ENCODE measurements at places on chromosomes 16 and 17.

GRCh38 chr16:11051879-11052808 lies 107.8 kb downstream of the CLEC16A start:
- DNase-seq, result no peak

DNA sequence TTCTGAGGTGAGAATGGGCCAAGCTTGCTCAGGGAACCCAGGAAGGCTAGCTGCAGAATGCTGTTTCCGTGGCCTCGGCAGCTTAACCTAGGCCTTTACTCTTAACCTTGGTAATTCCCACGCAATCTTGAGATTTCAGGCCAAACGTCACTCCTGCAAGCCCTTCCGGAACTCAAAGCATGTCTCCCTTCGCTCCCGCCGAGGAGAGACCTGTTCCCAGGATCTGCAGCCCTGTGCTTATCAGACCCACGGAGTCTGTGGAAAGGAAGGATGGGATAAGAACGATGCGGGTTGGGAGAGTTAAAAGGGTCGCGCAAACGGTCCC lies 524 bp upstream of the ZFP3 start:
- DNase-seq, result no peak

DNA sequence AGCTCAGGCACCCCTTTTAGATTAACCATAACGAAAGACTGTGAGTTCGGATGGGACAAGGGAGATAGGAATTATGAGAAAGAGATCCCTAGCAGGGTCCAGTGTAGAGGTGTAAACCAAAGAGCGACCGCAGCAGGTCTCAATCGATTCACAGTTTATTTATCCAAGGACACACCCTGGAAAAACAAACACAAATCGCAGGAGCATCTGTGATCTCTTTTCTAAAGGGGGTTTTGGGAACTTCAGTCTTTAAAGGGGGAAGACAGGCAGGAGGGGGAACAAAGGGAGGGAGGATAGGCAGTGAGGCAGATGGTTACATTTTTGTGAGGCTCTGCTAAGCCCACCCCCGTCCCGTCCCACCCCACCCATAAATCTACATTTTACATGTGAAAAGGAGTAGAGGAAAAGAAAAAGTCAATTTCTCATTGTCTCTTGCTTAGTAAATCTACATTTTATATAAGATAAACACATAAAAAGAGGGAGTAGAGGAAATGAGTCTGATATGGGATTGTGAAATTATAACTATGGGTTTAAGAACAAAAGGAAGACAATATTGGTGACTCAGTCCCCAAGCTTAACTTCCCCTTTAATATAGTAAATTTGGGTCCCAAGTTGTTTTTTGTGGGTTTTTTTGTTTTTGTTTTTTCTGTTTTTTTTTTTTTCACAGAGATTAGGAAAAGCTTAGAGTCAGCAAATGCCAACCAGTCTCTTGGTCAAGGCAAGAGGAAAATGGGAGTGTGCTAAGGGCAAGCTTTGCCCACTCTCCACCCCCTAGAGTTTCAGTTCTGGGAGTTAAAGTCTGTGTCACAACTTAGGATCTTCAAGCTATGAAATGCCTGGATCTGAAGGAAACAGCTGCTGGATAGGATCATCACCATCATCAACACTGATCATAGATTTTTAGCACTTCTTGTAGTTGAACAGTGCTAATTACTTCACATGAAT lies 160.9 kb upstream of the CDH5 start:
- peak; percentile 3 for DNase-seq

GRCh38 chr17:17018612-17019429 lies 23.4 kb upstream of the MPRIP start:
- no peak for DNase-seq

DNA sequence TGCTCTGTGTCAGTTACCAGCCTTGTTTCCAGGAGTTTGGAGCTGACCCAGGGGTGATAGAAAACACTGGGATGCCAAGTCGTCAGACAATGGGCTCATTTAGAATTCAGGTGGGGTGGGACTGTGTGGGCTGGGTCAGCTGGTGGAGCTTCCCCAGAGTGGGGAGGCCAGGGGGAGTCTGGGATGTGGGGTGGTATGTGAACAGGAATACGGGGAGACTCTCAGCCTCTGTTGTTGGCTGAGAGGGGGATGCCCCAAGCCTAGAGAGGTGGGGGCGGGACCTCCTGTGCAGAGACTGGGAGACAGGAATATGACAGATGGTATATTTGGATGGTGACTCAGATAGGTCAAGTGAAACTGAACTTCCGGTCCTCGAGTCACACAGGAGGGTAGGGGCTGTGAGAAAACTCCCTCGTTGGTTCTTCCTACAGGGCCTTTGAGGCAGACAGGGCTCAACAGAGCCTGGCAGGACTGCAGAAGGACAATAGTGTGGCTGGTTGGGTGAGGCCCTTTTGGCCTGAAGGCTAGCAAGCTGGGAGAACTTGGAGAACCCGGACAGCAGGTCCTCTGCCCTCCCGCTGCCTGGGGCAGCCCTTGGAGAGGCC lies 23.7 kb downstream of the CDH1 start:
- DNase-seq, result no peak

- DNase-seq, result peak; percentile 49
These were observed at the start of gene CBX2 for GRCh38 chr17:79777894-79778503. Gene CBX2, plus strand, starts transcription at chr17:79778148. Its CDS starts 88 bp downstream, at chr17:79778236.

DNA sequence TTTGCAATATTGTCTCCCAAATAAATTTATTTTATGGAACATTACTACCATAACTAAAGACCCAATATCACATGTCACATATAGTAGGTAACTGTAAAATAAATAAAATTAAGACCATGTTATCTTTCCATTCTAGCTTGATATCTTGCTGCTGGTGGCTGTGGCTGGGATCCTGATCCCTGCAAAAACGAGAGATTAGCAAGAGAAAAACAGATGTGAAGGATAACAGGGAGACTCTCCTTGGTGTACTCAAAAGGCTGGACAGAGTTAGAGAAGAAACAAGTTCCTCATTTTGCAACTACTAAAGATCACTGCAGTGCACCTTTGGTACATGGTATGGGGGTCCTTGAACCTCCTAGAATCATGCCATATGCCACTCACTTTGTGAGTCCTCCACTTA lies 49.7 kb downstream of the ARHGAP27 start:
- DNase-seq, result no peak

- DNase-seq, result no peak
These were observed at the start of gene SEC14L1 for GRCh38 chr17:77140878-77141767. Gene SEC14L1, plus strand, starts transcription at chr17:77140969. Its CDS starts 2,628 bp downstream, at chr17:77143597.

GRCh38 chr17:48051706-48052486 lies 3.7 kb downstream of the NFE2L1 start:
- DNase-seq, result peak; percentile 96

GRCh38 chr17:34413443-34414119 lies 50.5 kb upstream of the CCL1 start:
- DNase-seq, result no peak

DNA sequence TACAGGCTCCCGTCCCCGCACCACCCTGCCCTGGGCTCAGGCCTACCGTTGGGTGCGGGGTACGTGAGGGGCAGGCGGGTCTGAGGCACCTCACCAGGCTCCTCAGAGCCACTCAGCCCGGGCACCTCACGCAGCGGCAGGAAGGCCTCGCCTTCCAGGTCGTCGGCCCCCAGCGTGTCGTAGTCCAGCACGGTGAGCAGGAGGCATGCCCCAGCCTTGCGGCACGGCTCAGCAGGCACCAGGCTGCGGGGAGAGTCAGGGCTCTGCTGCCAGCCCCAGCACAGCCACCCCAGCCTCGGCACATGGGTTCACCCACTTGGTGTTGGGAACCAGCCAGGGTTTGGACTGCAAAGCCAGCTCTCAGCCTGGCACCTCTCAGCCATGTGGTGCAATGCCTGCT lies 15.5 kb downstream of the UNC13D start:
- DNase-seq, result no peak

DNA sequence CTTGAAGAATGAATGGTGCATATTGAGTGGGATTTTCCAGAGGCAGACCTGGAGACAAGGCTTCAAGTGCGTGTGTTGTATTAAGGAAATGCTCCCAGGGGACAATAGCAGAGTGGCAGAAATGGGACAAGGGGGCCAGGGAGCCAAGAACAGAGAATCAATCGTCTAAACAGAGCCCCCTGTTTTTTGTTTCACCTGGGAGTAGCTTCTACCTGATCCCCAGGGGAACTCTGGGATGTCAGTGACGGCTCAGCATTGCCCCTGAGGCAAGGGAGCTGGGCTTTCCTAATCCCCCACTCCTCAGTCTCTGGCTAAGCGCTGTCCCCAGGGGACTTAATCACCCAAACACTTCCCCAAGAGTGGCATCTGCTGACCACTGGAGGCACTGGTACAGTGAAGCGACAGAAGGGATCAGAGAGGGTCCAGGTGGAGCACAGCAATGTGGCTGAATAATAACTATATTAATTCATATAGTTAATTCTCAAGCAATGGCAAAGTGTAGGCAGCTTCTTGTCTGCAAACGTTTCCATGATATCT lies 35.7 kb upstream of the C16orf78 start:
- DNase-seq, result no peak

DNA sequence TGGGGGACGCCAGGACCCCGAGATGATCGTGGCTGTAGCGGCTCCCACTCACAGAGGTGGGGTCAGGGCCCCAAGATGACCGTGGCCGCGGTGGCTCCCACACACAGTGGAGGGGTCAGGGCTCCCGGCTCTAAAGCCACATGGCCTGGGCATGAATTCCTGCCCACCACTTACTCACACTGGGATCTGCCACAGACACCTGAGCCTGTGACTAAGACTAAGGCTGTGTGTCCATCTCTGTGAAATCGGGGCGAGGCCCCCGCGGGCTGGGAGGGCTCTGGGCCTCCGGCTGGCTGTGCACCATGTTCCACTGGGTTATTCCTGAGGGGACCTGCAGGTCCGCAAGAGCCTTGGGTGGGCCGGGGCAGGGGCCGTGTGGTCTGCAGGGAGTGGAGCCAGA lies 18.5 kb downstream of the ZFPM1 start:
- no peak for DNase-seq

- no peak for DNase-seq
These were observed 44.3 kb downstream of the TRAF4 start for GRCh38 chr17:28788100-28788499.

DNA sequence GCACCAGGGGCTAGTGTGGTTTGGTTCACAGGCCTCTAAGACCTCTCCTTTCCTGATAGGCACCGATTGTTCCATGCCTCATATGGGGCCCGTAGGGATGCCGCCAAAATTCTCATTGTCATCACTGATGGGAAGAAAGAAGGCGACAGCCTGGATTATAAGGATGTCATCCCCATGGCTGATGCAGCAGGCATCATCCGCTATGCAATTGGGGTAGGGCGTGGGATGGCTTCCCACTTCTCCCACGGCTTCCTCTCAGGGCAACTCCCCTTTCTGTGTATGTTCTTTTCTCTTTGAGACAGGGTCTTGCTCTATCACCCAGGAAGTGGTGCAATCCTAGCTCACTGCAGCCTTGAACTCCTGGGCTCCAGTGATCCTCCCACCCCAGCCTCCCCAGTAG lies 5.3 kb downstream of the ITGAX start:
- no peak for DNase-seq

- no peak for DNase-seq
These were observed 159.6 kb downstream of the HAPSTR1 start for GRCh38 chr16:9251026-9251425.

DNA sequence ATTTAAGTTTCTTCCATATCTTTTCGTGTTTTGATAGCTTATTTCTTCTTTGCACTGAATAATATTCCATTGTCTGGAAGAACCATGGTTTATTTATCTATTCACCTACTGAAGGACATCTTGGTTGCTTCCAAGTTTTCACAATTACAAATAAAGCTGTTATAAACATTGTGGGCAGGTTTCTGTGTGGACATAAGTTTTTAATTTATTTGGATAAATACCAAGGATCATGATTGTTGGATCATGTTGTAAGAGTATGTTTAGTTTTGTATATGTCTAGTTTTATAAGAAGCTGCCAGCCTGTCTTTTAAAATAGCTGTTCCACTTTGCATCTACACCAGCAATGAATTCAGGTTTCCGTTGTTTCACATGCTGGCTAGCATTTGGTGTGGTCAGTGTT lies 339.4 kb downstream of the CDH11 start:
- DNase-seq, result no peak

DNA sequence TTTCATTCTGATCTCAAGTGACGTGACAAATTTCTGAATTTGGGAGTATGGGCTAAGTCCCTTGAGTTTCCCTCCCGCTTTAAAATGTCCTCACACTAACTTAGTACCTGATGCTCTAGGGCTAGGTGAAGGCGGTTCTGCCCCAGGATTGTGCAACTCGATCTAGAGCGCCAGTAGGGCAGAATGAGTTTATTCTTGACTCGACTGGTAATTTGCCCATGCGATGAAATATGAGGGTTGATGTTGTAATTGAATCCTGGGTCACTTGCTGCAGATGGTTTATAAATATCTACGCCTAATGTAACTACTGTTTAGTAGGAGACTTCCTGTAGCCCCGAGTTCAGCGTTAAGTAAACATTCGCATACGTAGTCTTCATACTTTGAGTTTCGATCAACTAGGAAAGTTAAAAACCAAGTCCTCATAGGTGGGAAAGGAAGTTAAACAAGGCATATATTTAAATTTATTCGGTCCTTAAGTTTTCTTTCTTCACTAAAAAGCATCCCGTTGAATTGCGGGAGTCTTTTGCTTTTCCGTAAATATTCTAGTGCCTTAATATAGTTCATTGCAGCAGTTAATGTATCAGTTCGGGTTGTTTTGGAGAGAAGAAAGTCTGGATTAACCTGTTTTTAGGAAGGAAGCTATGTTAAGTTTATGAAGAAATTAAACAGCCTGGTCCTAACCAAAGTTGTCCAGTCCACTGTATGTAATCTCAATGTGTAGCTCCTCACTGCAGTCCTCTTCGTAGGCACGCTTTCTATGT lies 1.6 kb downstream of the CTCF start:
- peak; percentile 57 for DNase-seq

GRCh38 chr17:60163108-60163784 lies 13.5 kb downstream of the CA4 start:
- no peak for DNase-seq

GRCh38 chr16:8660841-8661301 lies 13.5 kb upstream of the ABAT start:
- DNase-seq, result peak; percentile 64

DNA sequence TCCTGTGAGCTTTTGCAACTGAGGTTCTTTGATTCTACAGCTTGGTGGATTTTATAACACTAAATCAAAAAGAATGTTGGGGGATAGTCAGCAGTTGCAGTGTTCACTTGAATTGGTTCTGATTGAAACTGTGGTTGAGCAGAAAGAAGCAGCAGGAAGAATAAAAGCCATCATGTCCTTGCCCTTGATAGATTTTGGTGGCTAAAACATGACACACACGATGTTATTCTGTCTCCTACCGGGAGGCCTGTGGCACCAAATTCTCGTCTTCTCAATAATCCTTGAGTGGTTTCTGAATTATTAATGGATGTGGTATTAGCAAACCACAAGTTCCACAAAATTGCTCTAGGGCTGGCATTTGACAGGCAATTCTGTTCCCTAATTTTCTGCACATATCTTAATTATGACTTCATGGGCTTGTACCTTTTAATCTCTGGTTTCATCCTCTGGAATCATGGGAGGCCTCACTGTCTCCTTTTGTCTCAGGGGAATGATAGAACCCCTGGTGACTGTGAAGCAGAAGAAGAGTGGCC lies 338.2 kb downstream of the SNX29 start:
- DNase-seq, result no peak

- DNase-seq, result no peak
These were observed 8.2 kb downstream of the ZNF689 start for GRCh38 chr16:30601966-30602365.

GRCh38 chr16:80459331-80459777 lies 81.4 kb upstream of the DYNLRB2 start:
- DNase-seq, result no peak

Data from astrocyte of the spinal cord (primary cell).